Stimulated activated CD8-positive, alpha-beta memory T cell treated with anti-CD3 and anti-CD28 coated beads, Interleukin-15, amount 100 ng/mL, for 4 hours (primary cell): ENCODE measurements at places on chromosomes 16 and 17.

DNA sequence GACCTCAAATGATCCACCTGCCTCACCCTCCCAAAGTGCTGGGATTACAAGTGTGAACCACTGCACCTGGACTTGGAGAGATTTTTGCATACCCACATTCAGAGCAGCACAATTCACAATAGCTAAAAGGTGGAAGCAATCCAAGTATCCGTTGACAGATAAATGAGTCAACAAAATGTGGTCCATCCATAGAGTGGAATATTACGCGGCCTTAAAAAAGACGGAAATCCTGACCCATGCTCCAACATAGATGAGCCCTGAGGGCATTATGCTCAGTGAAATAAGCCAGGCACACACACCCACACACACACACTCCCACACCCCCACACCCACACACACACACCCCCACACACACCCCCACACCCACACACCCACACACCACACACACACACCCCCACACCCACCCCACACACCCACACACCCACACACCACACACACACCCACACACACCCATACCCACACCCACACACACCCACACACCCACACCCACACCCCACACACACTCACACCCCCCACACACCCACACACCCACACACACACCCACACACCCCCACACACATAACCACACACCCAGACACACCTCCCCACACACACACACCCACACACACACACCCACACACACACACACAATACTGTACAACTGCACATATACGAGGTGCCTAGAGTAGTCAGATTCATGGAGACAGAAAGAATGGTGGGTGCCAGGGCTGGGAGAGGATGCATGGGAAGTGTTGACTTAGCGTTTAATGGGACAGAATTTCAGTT is 124.7 kb downstream of the FOXL1 start:
- DNase-seq = no peak

DNA sequence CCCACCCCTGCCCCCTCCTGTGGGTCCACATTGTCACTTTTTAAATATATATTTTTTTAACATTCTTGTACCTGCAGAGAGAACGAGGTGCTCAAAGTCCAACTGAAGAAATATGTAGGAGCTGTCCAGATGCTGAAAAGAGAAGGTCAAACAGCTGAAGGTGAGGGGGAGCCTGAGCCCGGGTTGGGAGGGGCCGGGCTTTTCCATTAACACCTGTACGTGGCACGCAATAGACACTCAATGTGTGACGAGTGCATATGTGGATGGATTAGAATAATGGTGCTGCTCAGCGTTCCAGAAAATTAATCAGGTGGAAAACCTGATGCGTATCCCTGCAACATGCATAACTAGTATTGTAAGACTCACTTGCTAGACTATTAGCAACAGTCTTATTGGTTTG is 223.0 kb downstream of the SNX29 start:
- no peak for DNase-seq

DNA sequence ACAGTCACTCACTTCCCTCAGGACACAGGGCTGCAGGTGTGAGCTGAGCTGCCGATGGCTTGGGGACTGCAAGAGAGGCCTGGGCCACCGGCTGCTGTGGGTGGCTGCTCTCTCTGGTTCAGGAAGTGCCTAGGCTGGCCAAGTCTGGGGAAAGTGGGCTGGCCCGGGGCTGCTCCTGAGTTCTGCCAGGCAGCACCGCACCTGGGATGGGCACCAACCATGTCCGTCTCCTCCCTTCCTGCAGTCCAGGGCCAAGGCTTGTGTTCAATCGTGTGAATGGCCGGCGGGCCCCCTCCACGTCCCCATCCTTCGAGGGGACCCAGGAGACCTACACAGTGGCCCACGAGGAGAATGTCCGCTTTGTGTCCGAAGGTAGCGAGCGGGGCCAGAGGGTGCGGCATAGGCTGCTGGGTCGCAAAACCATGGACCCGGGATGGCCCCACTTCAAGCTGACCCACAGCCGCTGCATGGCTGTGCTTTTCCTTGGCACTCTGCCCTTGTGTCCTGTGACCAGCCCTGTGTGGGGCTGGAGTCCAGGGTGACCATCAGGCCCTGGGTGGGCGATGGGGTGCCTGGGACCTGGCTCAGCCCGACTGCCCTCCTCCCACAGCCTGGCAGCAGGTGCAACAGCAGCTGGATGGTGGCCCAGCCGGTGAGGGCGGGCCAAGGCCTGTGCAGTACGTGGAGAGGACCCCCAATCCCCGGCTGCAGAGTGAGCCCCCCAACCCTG is 1.8 kb upstream of the WDR90 start:
- no peak for DNase-seq

- no peak for DNase-seq
Measured at GRCh38 chr17:65433592-65433991, 127.9 kb downstream of the AXIN2 start.

DNA sequence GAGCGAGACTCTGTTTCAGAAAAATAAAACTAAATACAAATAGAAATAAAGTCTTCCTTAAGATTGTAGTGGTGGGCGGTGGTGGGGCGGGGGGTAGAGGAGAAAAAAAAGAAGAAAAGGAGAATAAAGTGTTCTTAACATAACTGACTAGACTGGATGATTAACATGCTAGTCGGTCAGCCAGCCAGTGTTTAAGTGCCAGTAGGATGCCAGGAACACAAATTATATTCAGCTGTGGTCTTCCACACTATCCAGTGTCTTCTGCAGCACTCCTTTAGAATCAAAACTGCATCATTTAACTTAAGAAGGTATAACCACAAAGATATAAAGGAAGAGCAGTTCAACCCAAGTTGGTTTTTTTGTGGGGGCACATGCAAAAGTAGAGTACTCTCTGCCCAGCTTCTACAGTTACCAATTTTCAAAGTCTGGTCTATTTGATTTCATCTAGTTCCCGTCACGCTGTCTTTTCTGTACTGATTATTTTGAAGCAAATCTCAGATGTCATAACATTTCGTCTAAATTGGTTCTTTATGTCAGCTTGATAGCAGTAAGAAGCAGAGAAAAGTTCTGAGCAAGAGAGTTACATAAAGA is 15.8 kb downstream of the HEATR3 start:
- DNase-seq = no peak

DNA sequence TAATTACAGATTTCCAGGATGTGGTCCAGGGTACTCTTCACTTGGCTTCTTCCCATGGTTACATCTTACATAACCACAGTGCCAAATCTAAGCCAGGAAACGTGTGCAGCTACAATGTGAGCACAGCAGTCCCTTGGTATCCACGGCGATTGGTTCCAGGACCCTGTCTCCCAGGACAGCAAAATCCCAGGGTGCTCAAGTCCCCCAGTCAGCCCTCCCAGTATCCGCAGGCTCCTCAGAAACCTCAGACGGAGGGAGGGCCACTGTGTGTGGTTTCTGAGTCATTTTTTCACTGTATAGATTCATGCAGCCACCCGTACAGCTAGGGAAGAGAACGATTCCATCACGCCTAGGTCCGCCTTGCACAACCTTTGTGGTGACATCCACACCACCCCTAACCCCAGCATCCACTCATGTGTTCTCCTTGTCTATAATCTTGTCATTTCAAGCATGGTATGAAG is 11.1 kb upstream of the ATP2C2 start:
- no peak for DNase-seq

DNA sequence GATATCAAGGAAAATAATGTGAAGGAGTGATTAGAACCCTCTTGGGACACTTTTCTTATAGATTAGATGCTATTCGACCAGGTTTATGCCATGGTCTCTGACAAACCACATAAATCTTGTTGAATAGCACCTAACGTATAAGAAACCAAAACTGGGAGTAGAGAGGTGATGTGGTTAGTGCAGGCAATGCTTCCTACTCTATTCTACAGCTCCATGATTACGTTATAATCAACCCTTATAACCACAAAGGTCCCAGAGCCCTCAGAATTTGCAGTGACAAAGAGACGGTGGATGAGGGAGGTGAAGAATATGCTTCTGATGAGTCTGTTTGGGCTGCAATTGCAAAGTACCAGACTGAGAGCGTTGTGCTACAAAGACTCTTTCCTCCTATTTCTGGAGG is 78.4 kb downstream of the ARHGAP44 start:
- DNase-seq = no peak

- DNase-seq = no peak
Measured at GRCh38 chr17:30794372-30794771, 30.1 kb downstream of the CRLF3 start.

GRCh38 chr16:66360624-66361324 is 5.7 kb upstream of the CDH5 start:
- DNase-seq = no peak

DNA sequence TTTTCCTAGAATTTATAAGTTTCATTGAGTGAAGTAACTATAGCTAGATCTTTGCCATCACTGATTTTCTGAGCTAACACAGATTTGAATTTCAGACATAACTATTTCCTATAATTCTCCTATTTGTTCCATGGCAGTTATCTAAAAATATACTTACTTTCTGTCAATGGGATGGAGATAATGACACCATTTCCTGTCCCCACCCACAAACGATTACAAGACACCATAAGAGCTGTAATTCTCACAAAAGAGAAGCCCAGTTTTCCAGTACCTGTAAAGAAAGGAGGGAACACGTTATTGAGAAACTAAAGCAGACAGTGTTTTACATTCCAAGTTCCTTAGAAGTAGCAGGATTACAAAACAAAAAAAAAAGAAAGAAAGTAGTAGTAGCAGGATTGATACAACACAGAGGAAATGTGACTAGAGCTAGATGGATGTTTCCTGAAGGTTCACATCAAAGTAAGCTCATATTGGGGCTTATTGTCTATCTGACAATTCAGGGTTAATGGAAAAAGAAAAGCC is 110.9 kb upstream of the TOB1 start:
- no peak for DNase-seq

DNA sequence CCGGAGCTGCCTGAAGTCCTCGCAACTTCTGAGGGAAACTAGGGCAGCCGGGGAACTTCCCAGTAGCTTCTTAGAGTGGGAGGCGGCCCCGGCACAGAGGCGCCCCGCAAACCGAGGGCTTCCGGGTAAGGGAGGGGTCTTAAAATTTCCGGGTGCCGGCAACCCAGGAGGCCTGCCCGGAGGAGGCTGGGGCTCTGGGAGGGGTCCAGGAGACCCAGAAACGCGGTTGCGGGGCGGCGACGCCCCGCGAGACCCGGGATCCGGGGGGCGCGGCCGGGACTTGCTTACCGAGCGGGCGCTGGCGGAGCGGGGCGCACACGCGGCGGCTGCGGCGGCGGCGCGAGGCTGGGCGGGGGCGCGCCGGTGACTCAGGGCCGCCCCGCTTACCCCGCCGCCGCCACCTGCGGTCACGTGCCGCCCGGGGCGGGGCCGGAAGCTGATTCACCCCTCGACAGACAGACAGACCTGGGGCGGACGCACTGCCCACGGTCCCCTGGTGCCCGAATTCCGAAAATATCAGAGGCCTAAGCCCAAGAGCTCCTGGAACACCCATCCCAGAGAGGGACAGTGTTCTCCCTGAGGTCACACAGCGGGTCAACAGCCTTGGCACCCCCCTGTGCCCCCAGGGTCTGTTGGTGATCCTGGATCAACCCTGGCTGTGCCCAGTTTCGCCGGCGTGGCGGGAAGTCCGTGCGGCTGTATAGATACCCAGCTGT is at the start of gene FAM83G:
TSS of gene FAM83G (minus strand) at position 344 of the 716 bp plus-strand sequence. CDS start 723 bp downstream, outside the sequence.
- DNase-seq = peak; percentile 84

GRCh38 chr16:67531247-67531646 is 2.6 kb downstream of the RIPOR1 start:
- no peak for DNase-seq

DNA sequence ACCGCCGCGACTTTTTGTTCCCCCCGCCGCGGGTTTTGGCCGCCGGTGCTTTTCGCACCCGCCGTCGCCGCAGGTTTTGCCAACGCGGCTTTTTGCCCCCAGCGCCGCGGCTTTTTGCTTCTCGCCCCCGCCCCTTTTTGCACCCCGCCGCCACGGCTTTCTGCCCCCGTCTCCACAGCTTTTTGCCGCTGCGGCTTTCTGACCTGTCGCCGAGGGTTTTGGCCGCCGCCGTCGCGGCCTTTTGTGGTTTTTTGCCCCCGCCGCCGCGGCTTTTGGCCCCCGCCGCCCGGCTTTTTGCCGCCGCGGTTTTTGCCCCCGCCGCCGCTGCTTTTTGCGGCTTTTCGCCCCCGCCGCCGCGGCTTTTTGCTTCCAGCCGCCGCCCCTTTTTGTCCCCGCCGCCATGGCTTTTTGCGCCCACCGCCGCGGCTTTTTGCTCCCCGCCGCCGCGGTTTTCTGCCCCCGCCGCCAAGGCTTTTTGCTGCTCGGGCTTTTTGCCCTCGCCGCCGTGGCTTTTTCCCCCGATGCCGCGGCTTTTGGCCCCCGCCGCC is 151.1 kb downstream of the KCNJ18 start:
- no peak for DNase-seq

- DNase-seq = no peak
Measured at GRCh38 chr17:69096541-69096940, 35.8 kb upstream of the ABCA9 start.

- DNase-seq = no peak
Measured at GRCh38 chr17:46979147-46979863, at the start of gene RPRML. RPRML (minus strand) TSS chr17:46979253; CDS start chr17:46979007, 246 bp downstream.

DNA sequence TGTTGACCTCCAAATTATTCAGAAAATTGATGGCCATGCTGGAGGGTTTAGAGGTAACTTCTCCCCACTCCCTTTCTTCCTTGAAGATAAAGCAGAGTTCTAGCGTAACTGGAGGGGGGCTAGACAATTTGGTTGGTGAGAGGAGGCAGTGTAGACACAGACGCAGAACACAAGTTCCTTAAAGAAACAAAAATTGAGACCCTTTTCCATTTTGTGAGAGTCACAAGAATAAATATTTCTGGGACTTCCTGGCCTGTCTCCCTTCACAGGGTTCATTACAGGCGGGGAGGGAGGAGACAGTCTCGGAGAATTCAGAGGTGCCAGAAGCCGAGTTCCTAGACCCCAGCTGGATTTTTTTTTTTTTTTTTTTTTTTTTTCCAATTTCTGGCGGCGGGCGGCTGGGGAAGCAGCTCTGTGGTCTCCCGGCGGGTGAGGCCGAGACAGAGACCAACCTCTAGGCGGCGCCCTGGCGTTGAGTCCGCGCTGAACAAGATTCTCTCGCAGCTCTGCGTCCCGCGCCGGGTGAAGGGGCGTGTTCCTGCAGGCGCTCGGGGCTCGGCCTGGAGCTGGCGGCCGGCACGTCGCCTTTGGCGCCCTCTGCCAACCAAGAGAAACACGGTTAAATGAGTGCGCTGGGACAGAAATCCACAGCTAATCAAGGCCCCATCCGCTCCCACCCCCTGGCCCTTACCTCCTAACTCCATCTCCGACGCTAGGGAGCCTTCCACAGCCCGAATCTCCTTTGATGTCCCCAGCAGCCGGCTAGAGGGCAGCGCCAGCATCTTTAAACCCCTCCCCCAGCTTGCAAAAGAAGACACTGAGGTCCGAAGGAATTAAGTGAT is 10.2 kb upstream of the HOXB9 start:
- DNase-seq = peak; percentile 34

DNA sequence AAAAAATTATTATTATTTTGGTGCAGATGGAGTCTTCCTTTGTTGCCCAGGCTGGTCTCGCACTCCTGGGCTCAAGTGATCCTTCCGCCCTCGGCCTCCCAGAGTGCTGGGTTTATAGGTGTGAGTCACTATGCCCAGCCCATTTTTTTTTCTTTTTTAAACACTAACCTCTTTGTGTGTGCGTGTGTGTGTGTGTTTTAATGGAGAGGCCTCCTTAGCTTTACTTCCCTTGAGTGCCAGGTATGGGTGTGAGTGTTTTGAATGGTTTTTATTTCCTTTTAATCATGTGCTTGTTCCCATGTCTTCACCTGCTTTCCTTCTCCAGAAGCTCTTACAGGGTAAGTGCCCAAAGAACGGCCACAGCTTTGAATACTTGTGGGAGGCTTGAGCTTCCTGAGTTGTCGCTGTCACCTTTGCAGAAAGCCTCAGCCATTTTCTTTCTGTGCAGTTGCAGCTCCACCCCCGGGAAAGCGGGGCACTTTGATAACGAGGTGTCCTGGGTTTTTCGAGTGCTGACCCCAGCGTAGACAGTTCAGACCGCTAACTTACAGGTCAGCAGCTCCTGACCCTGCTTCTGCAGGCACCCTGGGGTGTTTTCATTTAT is 22.6 kb downstream of the AKAP1 start:
- DNase-seq = no peak
